ENCODE measurements at places on chromosomes 4 and X. TPM values are rescaled to one million over a fixed set of nuclear protein-coding genes. Genes with fewer than 3 reads are reported as not detected.

TLL1 gene
- 0.39 TPM for total RNA-seq

HTT-AS gene
- not detected for total RNA-seq

CXCL9 gene
- total RNA-seq, result not detected

DIPK2B gene
- total RNA-seq, result not detected

GAGE12F gene
- total RNA-seq, result not detected

TBCK gene
- total RNA-seq, result 28.9 TPM

CRLF2 gene
- not detected for total RNA-seq

- no peak overlapping the region for H3K4me3 ChIP-seq
- no peak for DNase-seq
- H3K27ac ChIP-seq, result no peak overlapping the region
- no peaks in the 10 kb centered on the region for H3K4me1 ChIP-seq
- no peaks in the 10 kb centered on the region for H3K36me3 ChIP-seq
- no peaks in the 10 kb centered on the region for H3K27me3 ChIP-seq
These were observed 42.1 kb upstream of the HOPX start for GRCh38 chr4:56723201-56723605.
